ENCODE measurements at places on chromosomes 7 and 10.

GRCh38 chr7:78616539-78616938 lies 818.0 kb downstream of the PHTF2 start:
- DNase-seq: no peak

GRCh38 chr10:8389630-8390029 lies 335.1 kb downstream of the GATA3 start:
- DNase-seq: no peak

DNA sequence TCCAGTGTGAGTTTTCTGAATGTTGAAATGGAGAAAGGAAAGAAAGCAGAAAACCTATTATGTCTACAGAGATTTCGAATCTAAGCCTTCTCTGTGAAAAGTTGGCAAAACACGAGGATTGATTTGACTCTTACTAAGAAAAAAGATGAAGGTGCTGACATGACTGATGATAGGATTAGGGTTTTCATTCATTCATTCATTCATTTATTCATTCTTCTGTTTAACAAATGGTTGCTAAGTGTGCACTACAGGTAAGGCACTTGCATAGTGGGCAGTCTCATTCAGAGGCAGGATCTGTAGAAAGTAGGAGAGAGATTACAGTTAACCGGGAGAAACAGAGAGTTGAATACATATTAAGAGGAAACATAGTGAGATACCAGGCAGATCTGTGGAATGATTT lies 137.1 kb downstream of the ZNF365 start:
- DNase-seq: no peak

- no peak for DNase-seq
These were observed 52.2 kb downstream of the STEAP1B start for GRCh38 chr7:22447762-22448161.

GRCh38 chr7:234708-235553 lies 42.6 kb downstream of the FAM20C start:
- no peak for DNase-seq

DNA sequence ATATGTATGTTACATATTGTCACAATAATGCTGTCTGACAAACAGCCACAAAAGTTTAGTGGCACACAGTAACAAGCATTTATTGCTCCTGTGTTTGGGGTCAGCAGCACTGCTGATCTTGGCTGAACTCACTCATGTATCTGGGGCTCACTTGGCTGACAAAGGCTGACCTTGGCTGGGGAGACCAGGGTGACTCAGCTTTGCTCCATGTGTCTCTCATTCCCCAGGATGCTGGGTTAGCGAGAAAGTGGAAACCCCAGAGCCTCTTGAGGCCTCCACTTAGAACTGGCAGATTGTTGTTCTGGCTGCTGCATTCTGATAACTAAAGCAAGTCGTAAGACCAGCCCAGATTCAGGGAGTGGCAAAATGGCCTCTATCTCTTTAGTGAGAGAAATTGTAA lies 217.3 kb upstream of the HABP2 start:
- no peak for DNase-seq

GRCh38 chr10:128573281-128573845 lies 447.1 kb upstream of the MKI67 start:
- DNase-seq: no peak

- peak; percentile 60 for DNase-seq
These were observed 22.8 kb downstream of the C10orf105 start for GRCh38 chr10:71696628-71697326.

- peak; percentile 60 for DNase-seq
These were observed 11.3 kb downstream of the C10orf105 start for GRCh38 chr10:71708301-71708703.

- DNase-seq: no peak
These were observed 11.6 kb upstream of the SVIL start for GRCh38 chr10:29646238-29646902.

- DNase-seq: no peak
These were observed 47.4 kb downstream of the HOXA1 start for GRCh38 chr7:27048438-27048837.

DNA sequence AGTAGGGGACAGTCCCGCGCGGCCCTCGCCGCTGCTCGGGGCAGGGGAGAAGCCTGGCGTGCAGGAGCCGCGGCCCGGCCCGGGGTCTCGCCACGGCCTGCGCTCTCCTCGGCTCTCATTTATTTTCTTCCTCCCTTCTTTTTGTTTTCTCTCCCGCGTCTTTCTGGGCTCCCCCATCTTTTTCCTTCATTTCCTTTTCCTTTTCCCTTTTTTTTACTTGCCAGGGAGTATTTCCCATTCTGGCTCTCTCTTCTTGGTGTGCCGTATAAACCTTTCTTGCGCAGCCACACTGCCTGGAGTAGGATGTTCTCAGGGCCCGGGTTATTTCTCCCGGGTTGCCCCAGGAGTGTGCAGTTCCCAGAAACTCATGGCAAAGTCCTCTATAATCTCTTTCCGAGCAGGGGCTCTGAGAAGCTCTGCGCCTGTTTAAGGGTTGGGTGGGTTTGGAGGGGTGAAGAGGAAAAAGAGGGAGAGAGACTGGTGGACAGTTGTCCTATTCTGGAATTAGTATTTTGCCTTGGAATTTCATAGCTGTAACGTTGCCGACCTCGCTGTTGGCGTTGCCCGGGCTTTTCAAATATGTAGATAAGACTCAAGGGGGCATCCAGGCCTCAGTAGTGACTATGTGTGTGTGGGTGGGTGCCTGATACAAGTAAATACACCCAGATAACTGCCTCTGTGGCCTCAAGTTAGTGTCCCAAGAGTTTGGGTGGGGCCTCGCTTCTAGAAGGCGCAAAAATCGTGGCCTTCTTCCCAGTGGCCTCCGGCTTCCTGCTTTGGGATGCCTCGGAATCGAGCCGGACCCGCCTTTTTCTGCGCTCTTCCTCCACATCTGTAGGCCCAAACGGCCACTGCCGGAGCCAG lies 4.3 kb upstream of the ZNF503 start:
- DNase-seq: no peak

GRCh38 chr7:81410471-81411117 lies 359.3 kb downstream of the HGF start:
- no peak for DNase-seq

GRCh38 chr10:3139216-3139910 lies 33.2 kb downstream of the PITRM1 start:
- no peak for DNase-seq

DNA sequence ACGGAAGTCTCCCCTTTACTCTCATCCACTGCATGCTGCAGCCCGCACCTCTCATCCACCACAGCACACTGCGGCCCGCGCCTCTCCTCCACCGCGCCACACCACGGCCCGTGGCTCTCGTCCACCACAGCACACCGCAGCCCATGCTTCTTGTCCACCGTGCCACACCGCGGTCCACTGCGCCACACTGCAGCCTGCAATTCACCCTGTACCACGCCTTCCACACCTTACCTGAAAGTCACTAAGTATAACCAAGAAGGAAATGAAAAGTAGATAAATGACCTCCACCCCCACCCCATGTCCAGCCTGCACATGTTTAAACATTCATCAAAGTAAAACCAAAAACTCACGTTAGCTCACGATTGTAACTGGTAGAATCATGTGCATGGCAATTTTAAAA lies 176.1 kb downstream of the DIP2C start:
- DNase-seq: no peak

- no peak for DNase-seq
These were observed 35.3 kb upstream of the MYL10 start for GRCh38 chr7:101664436-101664835.

- DNase-seq: no peak
These were observed 169.3 kb upstream of the LRGUK start for GRCh38 chr7:133957845-133958244.

DNA sequence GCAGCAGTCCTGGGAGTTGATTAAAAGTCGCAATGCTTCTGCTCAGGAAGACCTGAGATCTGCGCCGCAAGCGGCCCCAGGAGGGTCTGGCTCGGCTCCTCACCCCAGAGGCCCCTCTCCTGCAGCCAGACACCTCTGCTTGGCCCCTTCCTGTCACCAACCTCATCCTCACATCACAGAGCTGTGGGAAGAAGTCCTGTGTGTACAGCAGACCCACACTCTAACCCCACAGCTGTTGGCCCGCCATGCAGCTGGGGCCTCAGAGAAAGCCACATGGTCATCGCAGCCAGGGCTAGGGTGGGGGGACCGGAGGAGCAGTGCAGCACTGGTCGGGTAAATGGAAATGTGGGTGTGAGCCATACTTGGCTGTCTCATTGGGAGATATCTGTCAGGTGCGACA lies 97.7 kb downstream of the RGS10 start:
- no peak for DNase-seq

- DNase-seq: no peak
These were observed 95.8 kb downstream of the CHST15 start for GRCh38 chr10:123997486-123998196.

DNA sequence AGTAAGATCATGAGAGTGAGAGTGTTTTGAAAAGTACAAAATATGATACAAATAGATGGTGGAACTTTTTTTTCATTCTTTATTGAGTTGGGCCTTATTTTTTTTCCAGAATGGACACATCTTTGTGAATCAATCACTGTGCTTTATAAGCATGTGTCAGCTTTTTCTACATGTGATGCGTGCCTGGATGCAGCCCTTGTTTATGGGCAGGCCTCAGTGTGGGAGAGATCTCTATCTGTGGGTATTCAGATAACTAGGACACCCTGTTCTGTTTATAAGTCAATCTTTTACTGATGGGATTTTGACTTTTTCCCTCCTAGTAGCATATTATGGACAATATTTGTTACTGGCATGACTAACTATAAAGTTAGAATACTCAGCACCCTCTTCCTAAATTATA lies 42.9 kb upstream of the IKZF1 start:
- DNase-seq: peak; percentile 51

- no peak for DNase-seq
These were observed 111.7 kb downstream of the GPR26 start for GRCh38 chr10:123777881-123778280.

DNA sequence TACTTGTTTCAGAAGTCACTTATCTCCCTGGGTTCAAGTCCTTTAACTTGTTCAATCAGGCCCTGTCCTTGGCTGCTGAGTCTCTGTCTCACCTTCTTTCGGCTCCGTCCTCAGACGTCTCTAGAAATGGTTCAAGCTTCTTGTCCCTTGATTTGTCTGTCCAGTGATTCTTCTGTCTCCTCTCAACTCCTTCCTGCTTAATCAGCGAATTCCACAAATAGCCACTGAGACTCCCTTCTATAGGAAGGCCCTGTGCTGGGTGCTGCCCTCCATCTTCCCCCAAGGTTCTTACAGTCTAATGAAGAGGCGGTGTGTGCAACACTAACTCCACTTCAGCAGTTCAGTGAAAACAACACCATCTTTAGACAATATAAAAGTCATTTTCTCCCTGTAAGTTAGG lies 12.7 kb downstream of the FAM241B start:
- DNase-seq: no peak

GRCh38 chr7:33722383-33723101 lies 182.8 kb upstream of the BMPER start:
- DNase-seq: no peak

GRCh38 chr10:28996345-28996744 lies 292.5 kb upstream of the LYZL1 start:
- DNase-seq: no peak

- no peak for DNase-seq
These were observed 53.8 kb downstream of the HGF start for GRCh38 chr7:81715984-81716588.

DNA sequence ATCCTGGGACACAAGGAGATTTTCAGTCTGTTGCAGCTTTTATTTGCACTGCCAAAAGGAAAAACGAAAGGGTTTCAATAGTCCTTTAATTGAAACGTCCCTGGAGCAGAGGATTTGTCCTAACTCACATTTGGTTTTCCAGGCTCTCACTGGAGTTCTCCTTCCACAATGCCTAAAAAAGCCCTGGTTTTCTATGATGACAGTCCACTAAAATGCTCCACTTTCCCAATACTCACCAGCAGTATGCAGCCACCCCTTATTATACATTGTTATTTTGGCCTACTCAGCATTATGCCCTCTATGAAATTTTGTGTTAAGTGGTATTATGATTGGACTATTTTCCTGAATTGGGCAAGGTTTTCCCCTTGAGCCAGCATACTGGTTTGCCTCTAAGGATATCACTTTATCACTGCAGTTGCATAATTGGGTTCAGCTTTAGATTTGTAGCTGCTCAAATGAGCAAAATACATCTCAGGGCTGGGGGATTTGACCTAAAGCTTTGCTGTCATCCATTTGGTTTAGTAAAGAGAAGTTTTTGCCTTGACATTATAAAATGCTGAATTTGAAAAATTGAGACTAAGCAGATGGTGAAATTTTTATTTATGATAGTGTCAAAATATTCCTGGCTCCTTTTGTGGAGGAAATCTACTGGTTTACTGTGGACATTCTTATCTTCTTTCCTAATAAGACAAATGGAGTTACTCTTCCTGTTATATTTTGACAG lies 239.2 kb downstream of the RNLS start:
- DNase-seq: no peak

DNA sequence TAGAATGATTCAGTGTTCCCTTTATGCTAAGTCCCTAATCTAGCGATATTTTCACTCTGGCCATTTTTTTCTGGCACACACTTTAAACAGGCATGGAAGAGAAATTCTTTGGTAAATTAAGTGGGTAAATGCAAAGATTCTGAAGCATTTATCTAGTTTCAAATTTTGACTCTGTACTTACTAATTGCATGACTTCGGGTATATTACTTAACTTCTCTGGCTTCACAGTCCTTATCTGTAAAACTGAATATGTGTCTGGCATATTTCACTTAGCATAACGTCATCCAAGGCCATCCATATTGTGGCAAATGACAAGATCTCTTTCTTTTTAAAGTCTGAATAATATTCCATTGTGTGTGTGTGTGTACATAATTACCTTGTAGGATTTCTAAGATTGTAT lies 114.5 kb downstream of the MBL2 start:
- DNase-seq: no peak

- no peak for DNase-seq
These were observed 67.7 kb upstream of the NEUROD6 start for GRCh38 chr7:31408140-31408729.

DNA sequence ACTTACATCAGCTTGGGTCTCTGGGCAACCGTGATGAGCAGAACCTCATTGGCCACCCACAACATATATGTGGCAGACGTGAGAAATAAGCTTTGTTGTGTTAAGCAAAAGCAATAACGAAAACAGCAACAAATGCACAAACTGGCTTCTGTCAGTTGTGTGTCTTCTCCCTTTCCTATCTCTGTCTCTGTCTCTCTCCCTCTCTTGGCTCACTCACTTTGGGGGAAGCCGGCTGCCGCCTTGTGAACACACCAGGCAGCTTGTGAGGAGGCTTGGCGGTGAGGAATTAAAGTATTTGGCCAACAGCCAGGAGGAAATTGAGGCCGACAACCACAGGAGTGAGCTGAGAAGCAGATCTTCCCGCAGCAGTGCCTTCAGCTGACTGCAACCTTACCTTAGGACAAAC lies 21.9 kb upstream of the CDCA7L start:
- peak; percentile 40 for DNase-seq
